NCI-H2081 treated with DMSO at 0.1 percent for 48 hours (cell line): ENCODE measurements at places on chromosomes 2 and 18.
A peak's percentile ranks its signal among the peaks of the same experiment; 100 is the strongest.

GRCh38 chr2:142037744-142038143 lies 93.1 kb downstream of the LRP1B start:
- DNase-seq, result no peak

DNA sequence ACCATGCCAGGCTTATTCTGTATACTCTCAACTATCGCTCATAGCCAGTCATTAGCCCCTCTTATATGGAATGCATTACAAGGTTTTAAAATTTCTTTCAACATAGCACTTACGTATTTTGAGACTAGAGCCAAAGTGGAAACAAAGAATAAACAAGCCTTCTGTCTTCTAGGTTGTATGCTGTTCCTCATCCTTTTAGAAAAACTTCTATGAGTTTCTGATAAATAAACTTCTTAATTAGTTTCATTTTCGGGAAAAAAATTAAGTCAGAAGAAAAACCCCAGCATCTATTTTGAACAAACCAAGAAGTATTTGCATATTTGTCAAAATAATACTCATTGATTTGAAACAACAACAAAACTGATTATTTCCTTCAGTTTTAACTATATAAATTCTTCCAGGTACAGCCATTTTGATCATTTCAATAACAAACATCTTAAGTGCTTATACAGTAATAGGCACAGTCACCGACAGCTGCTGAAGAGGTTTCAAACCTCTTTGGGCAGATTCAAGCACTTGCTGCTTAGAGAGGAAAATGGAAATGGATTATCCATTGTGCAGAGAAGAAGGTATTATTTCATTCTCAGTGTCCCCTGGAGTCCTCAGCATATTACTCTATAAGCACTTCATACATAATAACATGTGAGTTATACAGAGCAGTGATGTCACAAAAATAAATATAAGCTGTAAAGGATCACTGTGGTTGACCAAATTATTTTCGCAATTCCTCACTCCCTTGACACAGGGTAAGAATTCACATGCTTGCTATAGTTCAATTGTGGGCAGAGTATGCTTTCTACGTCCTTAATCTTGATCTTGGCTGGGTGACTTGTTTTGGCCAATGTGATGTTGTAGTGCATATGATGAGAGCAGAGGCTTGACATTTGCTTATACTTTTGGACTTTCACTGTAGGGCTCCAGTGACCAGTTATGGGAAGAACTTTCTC lies 833.8 kb downstream of the TRIB2 start:
- no peak for DNase-seq

DNA sequence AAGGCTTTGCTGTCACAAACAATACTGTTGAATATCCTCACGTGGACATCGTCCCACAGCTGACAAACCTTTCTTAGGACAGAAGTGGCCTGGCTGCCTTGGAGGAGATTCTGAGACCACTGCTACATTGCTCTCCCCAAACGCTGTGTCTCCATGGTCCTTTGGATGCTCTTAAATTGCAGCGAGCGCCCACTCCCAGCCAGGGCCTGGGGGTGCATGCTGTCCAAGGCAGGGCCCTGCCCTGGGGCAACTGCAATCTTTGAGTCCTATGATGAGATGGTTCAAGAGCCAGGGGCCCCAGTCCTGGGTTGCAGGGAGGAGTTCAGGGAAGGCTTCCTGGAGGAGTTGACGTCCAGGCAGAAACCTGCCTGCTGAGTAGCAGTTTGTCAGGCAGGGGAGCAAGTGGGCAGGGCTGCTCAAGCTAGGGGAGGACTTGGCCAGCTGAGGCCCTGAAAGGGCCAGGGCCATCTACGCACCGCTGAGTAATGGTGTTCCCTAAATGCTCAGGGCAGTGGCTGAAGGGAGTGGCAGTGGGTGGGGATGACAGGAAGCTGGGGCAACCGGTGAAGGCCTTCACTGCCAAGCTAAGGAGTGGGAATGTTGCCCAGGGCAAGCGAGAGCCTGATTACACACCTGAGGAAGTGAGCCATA lies 10.8 kb upstream of the SDC1 start:
- DNase-seq, result no peak

DNA sequence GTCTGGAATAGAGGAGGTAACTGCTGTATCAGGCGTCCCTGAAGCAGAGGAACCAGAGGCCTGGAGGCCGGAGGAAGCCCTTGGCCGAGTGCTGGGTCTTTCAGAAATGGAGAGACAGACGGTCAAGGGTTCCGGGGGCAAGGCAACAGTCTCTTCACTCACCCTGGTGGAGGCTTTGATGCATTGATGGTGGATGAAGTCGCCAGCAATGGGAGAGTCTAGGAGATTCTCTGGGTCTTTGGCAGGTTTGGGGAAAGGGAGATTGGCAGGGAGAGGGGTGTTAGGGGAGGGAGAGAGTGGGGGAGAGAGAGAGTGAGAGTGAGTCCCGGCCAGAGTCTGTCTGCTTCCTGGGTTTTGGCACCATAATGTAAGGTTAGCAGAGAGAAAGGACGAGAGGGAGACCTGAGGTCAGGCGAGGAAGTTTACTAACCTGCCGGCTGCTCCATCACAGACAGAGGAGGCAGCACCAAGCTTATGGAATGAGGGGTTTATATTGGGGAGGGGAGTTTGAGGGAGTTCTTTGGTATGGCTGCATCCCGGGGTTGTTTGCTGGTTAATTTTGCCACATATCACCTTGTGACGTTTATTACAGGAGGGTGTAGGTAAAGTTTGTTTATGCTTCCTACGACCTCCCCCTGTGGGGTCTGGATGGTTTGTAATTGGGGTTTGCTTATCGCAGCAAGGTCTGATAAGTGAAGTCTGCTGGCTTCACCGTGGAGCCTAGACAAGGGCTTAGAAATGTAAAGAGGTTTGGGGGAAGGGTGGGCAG lies 19.6 kb downstream of the COMMD1 start:
- no peak for DNase-seq

DNA sequence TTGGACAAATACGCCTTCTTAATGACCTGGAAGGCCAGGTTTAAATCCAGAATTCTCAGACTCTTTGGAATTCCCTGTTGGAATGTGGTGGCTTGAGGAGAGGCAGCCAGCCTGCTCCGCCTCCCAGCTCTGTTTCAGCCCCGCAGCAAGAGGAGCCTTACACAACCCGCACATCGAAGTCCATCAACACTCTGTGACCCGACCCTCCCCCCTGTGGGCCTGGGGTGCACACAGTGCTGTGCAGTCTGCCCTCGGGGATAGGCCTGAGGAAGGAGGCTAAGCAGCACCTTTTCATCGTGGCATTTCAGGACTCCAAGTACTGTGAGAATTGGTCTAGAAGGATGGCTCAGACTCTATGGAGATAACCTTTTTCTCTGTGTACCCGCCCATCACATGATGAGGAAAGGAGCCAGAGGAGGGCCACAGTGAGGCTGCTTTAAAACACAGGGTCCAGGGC lies 73.7 kb downstream of the GREB1L start:
- DNase-seq, result no peak

GRCh38 chr18:44309185-44309584 lies 371.5 kb upstream of the SETBP1 start:
- DNase-seq, result no peak

- no peak for DNase-seq
These were observed 340.2 kb upstream of the HNRNPA3 start for GRCh38 chr2:176872406-176872805.

- no peak for DNase-seq
These were observed 11.0 kb downstream of the IL18R1 start for GRCh38 chr2:102366406-102367112.

DNA sequence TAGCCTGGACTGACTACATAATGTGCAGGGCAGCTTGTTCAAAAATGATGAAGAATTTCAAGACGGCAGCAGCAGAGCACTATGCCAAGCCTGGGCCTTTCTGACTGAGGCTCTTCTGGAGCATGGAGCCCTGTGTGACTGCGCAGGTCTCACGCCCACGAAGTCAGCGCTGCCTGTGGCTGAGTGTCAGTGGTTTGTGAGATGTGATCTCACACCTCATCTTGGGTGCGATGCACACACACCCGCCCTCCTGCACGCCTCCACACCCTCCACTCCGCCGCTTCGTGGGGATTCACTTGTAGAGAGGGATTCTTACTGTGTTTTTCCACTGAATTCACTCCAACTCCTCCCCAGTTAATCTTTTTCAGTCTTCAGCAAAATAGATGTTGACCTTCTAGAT lies 103.9 kb downstream of the VIT start:
- no peak for DNase-seq

GRCh38 chr2:188600536-188601210 lies 309.0 kb downstream of the GULP1 start:
- no peak for DNase-seq

DNA sequence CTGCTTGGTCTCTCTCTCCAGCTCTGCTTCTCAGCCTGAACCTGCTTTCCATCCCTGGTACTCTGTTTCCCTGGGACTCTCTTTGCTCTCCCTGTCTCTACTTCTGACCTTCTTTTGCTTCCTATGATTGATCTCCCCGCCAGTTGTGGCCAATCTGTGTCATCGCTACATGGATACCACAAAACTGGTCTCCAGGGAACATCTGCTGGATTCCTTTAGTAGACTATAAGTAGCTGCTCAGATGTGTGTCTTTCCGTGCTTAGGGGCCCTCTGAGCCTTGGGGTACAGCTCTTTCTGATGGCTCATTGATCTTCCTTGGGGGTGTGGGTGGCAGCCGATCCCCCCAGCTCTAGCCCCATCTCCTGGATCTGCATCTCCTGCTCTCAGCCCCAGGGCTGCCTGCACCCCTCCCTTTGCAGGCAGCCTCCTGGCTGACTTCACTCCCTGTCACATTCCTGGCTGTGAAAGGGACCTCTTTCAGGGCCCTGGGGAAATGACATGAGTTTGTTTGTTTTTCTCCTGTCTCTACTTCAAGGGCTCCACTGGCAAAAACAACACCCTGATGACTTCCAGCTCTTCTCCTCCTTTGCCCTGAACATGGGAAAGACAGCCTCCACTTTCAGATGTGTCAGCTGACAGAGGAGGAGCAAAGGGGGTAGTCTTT lies 333.7 kb downstream of the CYP26B1 start:
- no peak for DNase-seq

DNA sequence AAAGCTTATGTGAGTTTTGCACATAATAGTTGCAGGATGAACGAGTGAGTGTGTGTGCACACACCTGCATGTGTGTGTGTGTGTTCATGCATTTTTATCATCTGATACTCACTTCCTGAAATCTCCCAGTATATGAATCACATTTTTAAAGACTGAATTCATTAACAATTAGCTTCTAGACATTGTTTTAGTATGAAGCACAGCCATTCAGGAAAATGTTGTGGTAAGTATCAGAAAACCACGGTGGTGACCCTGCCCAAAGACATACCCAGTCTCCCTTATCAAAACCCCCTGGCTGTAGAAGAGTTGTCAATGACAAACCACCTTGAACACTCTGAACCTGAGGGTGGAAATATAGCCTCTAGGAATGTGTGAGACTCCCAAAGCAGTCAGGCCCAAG lies 220.8 kb downstream of the ALK start:
- no peak for DNase-seq

DNA sequence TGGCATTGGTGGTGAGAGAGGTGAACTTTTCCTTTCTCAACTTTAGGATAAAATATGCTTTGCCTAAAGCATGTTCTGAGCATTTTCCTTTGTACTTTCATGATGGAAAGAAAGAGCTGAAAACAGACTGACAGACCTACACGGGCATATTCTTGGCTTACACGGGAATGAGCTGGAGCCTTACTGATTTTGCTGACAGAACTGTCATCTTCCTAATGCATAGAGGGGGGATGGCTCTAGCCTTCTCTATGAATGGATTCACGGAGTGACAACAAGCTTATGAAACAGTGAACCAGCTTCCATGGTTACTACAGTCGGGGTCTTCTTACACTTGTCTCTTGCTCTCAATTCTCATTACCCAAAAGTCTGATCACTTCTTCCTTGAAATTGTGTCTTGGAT lies 32.2 kb downstream of the FSHR start:
- no peak for DNase-seq

DNA sequence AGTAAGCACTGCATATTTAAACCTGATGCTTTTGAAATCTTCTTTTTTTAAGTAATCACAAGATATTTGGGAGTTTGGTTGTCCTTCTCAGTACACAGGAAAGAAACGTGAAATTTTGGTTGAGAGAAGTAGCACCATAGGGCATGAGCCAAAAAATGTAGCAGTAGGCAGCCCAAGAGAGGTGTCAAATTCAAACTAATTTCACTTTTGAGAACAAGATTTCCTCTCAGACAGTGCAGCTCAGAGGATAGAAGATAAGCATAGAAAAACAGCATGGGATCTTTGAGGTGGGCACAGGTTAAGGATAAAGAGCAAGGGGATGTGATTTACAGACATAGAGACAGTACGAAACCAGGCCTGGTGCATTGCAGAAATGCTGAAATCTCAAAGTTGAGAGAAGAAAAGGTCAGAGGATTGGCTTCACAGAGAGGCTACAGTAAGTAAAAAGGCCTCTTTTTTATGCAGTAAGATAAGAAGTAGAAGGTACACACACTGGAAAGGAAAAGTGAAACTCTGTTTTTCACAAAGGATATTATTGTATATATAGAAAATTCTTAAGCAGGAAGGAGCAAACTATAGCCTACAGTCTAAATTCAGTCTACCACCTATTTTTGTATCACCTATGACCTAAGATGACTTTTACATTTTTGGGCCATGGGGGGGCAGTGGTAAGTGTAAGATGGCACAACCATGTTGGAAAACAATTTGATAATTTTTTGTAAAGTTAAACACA lies 89.8 kb downstream of the PKP4 start:
- no peak for DNase-seq

GRCh38 chr2:60230596-60230995 lies 322.9 kb downstream of the BCL11A start:
- DNase-seq, result no peak

DNA sequence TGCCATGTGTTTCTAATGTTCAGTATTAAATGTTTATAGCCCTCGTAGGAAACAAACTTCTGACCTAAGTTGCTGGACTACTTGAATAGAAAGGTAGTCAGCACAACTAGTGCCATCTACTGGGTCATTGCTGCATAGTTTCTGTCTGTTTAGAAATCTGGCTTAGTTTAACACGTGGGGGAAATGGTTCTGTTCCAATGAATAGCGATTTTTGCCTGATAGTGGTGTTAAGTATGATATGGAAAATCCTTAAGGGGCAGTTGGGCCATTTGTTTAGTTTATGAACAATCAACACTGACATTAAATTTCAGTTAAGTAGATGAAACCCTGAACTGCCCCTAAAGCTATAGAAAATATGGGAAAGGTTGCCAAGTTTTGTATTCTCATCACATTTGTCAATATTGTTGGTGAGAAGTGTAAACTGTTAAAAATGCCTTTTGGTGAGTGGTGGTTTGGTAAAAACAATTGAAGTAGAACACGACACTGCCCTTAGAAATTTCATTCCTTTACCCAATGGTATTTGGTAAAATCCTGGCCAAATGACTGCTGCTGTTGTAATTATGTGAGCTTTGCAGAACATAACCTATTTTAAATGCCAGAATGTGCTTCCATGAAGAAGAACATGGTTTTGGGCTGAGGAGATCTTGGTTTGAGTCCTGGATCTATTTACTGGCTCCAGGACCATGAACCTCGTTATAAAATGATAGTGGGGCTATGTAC lies 13.2 kb downstream of the NABP1 start:
- peak; percentile 17 for DNase-seq

DNA sequence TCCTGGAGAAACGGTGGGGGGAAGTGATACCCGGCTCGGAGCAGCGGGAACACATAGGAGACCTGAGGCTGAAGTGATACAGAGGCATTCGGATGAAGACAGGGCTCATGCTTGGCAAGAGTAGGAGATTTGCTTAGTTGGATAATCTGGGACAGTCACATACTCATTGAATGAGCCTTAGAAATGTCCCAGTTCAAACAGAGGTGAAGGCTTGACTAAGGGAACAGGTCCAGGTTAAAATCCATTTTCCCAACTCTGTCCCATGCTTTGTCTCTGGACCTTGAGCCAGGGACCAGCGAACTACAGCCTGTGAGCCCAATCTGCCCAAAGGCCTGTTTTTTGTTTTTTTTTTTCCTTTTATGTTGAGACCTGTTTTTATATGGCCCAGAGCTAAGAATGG lies 1.3 kb downstream of the UGT1A6 start:
- DNase-seq, result no peak

GRCh38 chr2:1991706-1992245 lies 247.5 kb upstream of the PXDN start:
- DNase-seq, result no peak
